ENCODE measurements at places on chromosomes 2 and 18.

DNA sequence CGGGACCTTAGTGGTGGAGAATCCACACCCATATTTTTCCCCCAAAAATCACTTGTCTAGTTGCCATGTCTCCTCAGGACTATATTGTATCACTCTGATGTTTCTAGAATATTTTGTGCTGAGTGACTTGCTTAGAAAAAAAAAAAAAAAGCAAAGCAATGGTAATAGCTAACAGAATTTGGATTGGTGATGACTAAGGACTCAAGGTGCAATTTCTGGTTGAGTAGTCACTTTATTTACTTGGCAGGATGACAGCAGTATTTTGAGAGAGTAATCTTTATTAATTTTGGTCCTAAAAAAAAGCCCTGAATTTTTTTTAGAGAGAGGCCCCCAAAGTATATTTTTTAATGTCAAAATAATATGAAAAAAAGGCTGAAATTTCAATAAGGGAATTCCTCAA, 32.8 kb upstream of the MYO3B start:
- DNase-seq = no peak

- DNase-seq = peak; percentile 74
Measured at GRCh38 chr2:240513549-240514287, 44.1 kb downstream of the ANKMY1 start.

DNA sequence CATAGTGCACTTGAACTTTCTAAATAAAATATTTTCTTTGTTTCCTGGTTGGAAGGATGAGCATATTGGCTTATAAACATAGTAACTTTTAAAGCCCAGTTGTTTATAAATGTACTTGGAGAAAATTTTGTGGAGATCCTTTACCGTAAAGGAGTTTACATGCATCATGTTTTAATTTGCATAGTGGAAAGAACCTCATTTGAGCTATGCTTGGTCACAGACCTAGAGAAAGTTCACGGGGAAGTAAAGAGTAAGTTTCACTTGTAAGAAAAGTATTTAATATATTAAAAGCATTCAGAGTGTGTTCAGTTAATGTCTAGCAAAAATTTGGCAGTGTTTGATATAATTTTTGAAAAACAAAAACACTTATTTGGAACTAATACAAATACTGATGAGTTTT, 45.3 kb downstream of the PIKFYVE start:
- no peak for DNase-seq

DNA sequence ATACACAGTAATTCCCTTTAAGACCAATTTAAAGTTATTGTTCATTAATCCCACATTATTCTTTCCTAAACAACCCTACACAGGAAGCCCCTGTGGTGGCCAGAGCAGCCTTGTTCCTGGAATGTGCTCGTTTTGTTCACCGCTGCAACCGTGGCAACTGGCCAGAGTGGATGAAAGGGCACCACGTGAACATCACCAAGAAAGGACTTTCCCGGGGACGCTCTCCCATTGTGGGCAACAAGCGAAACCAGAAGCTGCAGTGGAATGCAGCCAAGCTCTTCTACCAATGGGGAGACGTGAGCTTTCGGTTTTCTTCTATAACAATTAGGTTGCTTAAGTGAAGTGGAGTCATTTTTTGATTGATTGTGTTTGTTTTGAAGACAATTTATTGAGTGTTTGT, 101.0 kb downstream of the UNC80 start:
- DNase-seq = no peak

- no peak for DNase-seq
Measured at GRCh38 chr2:225270861-225271260, 128.6 kb upstream of the NYAP2 start.

GRCh38 chr2:17798338-17798737, 17.9 kb upstream of the MSGN1 start:
- no peak for DNase-seq

DNA sequence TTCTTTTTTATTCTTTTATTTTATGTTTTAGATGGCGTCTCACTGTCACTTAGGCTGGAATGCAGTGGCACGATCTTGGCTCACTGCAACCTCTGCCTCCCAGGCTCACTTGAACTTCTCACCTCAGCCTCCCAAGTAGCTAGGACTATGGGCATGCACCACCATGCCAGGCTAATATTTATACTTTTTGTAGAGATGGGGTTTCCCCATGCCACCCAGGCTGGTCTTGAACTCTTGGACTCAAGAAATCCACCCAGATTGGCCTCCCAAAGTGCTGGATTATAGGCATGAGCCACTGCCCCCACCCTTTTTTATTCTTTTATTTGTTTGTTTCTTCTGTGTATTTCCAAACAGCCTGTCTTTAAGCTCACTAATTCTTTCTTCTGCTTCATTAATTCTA, 306.7 kb upstream of the THUMPD2 start:
- no peak for DNase-seq

GRCh38 chr2:220081171-220081570, 453.7 kb downstream of the SLC4A3 start:
- no peak for DNase-seq

GRCh38 chr2:208297961-208298360, 31.9 kb downstream of the PIKFYVE start:
- no peak for DNase-seq

DNA sequence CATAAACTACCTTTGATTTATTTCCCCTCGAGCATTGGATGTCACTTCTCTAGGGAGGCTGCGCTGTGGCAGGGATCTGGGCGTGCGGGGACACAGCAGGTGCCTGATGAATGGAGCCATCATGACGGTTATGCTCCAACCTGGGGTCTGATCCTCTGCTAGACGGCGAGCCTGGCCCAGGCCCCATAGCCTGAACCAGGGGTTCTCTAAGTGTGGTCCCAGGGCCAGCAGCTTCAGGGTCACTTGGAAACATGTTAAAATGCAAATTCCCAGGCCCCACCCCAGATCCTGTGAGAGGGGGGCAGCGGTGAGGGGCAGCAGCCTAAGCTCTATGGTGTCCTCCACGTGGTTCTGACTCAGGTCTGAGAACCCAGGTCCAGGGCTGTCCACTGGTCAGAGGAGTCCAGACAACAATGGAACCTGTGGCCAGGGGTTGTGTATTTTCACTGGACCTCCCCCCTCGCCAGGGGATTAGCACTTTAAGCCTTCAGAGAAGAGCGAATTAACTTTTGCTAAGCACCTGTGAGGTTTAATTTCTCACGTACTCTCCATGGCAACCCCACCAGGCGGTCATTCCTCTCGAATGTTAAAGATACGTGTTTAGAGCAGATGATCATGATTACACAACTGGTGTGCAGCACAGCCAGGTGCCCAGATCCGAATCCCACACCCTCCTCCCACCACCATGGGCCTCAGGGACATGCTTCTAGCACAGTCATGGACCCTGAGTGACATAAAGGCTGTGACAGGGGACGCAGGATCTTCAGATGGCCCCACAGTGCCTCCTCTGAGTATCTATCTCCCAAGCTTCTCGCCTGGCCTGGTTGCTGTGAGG, 1.6 kb upstream of the ARHGEF4 start:
- no peak for DNase-seq

- no peak for DNase-seq
Measured at GRCh38 chr2:196966061-196966460, 39.6 kb upstream of the PGAP1 start.

DNA sequence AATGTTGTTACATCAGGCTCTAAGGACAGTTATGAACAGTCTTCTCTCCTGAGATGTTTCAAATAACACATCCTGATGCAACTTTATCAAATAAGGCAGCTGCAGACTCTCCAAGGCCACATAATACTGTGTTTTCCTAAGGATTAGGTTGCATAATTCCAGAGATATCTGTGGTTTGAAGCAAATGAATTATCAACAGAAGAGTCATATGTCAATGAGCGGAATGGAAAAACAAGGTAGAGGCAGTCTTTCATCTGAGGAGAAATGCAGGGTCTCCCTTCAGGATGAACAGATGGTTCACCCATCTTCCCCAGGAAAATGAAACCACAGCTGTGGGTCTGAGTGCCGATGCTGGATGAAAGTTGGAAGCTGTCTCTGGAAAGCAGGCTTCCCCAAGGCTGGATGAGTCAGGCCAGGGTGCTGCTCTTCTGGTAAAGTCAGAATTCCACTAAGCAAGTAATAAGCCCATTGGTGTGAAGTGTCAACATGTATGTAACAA, 22.2 kb downstream of the LYG1 start:
- DNase-seq = no peak

DNA sequence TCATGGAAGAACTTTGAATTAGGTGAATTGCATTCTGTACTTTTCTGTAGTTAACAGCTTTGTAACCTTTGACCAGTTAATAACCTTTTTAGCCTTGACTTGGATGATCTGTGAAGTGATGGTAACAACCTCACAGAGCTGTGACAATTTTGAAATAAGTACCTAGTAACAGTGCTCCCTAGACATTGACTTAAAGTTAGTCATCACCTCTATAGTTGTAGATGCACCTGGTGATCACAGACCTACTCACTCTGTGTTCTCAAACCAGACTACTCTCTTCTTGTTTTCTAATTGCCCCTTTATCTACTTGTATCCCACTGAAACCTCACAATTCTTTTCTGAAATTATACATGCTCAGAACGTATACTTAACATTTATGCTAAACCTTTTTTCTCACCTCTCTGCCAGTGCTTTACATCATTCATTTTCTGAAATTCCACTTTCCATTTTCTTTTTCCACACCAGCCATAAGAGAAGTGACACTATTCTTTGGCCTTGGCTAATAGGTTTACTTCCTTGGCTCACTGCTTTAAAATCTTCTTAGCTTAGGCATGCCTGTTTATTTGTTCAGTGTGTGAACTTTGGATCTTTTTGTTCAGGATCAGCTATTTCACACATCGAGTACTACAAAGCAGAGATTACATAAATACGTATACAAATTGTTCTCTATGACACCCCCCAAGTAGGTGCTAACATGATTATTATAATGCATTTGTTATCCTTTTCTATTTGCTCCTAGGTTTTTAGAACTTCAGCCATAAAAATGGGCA, 9.3 kb downstream of the YPEL5 start:
- no peak for DNase-seq

DNA sequence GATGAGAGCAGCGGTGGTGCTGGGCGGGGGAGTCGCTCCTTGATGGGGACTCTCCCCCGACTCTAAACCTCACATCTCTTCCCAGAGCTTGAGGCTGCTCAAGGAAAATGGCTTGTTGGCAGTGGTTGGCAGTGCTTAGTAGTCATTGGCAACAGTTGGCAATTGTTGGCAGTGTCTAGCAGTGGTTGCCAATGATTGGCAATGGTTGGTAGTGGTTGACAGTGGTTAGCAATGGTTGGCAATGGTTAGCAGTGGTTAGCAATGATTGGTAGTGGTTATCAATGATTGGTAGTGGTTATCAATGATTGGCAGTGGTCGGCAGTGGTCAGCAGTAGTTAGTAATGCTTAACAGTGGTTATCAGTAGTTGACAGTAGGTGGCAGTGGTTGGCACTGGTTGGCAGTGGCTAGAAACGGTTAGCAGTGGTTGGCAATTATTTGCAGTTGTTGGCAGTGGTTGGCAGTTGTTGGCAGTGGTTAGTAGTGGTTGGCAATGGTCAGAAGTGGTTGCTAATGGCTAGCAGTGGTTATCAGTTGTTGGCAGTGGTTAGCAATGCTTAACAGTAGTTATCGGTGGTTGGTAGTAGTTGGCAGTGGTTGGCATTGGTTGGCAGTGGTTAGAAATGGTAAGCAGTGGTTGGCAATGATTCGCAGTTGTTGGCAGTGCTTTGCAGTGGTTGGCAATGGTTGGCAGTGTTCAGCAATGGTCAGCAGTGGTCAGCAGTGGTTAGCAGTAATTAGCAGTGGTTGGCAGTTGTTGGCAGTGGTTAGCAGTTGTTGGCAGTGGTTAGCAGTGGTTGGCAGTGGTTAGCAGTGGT, 85.4 kb upstream of the OTOS start:
- no peak for DNase-seq

DNA sequence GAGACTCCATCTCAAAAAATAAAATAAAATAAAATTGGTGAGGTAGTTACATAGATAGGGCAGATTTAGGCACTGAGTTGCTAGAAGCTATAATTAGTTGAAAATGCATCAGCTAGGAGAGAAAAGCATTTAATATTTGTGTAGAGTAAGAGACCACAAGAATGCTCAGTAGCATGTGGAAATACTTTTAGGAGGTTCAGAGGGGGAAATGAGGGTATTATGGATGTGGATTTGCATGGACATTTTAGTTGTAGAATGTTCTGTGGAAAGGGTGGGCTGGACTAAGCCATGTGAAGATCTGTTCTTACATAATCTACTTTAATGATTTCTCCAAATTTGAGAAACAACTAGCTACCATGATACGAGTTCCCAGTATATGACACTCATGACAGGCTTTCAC, 95.5 kb downstream of the ATP9B start:
- no peak for DNase-seq

- peak; percentile 41 for DNase-seq
Measured at GRCh38 chr2:231104115-231104713, 20.6 kb downstream of the HTR2B start.

DNA sequence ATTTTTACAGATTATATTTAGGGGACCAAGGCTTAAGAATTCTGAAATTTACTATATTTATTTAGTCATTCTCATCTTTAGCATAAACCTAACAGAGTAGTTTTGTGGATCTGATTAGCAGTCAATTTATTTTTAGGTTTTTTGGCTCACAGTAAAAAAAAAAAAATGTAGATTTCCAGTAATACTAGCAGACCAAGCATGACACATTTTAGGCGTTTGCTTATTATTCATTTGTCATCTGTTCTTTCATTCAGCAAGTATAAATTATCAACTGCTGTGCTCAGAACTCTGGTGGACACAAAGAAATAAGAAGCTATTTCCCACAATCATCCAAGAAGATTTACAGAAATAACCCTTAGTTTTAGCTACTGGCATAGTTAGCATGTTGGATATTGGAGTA, 20.6 kb downstream of the PDE1A start:
- no peak for DNase-seq

- no peak for DNase-seq
Measured at GRCh38 chr2:68230241-68231060, 21.9 kb downstream of the PPP3R1 start.

DNA sequence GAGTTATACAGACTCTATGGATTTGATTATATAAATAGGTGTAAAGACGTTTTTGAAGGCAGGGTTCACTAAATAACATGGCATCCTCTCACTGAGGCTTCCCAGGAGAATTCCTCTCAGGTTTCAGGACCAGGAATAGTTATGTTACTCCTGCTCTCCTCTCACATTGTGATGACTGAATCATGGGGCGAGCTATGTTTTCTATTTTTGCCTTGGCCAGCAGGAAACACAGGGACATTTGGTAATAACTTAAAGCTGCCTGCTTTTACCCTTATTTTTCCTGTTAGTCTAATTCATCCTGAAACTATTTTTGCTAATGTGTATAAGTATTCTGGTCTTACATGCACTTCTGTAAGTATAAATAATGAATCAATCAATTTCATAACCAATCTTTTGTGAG, 115.3 kb upstream of the ITGB6 start:
- no peak for DNase-seq

DNA sequence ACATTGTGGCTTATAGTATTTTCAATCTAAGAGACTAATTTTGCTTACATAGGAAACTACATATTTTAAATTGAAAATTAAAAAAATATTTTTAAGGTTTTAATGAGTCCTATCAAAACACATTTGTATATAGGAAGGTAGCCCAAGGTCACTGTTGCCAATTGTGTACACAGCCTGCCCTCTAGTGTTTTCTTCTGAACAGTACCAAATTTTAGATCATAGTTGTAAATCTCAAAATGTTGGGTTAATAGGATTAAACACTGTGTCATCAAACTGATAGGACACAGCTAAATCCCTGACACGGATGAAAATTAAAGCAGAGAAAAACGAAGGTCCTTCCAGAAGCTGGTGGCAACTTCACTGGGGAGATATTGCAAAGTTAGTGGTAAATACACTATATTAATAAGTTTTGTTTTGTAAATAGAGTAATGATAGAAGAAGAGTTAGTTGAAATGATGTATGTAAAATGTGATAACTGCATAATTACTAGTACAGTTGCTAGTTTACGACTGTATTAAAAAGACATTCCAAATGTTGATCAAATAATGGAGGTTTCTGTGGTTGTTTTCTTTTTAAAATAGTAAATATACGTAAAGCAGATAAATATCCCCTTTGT, 19.7 kb downstream of the CLUL1 start:
- no peak for DNase-seq

All from activated T-helper 2 cell treated with anti-CD3 and anti-CD28 coated beads, Interferon-gamma antibody, Interleukin-2, Interleukin-4, amounts not matched to agents 10 μg/mL and 5 μg/mL and 100 μg/mL, durations not matched to agents 14 hours and 24 hours and 36 hours (primary cell).